ENCODE measurements at places on chromosomes 7 and 10.

DNA sequence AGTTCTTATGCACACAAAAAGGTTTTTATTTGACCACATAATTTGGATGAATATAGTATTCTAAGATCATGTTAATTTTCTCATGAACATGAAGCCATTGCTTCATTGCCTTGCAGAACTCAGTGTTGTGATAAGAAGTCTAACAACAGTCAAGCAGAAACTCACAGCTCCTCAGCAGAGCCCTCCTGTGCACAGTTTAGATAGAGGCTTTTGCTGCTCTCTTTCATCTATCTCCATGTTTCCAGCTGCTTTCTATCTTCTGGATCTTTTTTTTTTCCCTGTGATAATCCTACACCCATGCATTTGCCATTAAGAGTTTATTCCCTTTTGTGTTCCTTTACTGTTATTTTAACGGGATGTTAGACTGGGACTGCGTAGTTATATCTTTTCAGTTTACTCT, 557.7 kb upstream of the LRRTM3 start:
- DNase-seq = no peak

- peak; percentile 26 for DNase-seq
These were observed 12.2 kb downstream of the FOXP2 start for GRCh38 chr7:114426824-114427223.

DNA sequence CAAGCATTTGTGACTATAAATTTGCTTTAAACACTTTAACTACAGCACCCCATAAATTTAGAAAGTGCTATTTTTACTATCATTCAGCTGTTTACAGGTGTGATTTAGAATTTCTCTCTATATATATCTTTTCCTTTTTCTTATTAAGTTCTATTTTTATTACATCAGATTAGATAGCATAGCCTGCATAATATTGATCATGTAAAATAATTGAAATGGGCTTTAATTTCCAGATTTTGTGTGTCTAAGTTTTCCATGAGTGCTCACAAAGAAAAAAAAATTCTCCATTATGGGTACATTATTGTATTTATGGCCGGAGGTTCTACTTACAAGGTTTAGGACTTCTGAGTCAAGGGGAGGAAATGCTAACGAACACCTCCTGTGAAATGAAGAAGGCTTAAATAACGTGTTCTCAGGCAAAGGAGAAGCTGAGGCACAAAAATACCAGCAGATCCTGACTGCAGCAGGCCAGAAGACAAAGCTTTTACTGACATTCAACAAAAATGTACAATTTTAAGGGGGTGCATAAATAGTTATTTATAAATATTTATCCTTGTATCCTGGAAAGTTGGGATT, 114.2 kb downstream of the RNF133 start:
- no peak for DNase-seq

GRCh38 chr7:42235741-42236161, 1.3 kb downstream of the GLI3 start:
- DNase-seq = no peak

DNA sequence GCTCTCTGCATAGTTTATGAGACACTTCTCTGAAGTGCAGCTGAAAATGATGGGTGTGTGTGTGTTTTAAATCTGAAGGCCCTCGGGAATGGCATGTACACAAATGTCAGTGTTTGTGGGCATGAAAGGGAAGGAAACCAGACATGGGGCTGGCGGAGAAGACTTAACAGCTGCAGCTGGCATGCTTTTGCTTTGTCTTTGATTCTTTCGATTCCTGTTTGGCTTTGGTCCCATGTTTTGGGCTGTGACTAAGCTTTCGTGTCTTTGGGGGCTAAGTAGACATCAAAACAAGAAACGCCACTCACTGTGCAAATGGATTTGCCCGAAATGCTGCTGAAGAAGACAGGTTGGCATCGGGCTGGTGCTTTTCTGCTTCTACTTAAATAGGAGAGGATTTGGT, 179.3 kb downstream of the PFKFB3 start:
- peak; percentile 53 for DNase-seq

DNA sequence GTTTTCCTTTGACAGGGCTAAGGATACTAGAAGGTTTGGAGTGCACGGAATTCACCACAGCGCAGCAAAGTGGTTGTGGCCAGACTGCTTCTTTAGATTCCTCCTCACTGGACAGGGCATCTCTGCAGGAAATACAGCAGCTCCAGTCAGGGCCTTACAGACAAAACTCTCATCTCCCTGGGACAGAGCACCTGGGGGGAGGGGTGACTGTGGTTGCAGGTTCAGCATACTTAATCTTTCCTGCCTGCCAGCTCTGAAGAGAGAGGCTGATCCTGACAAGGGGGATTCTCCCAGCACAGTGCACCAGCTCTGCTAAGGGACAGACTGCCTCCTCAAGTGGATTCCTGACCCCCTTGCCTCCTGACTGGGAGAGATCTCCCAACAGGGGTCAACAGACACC, 1257.9 kb downstream of the NXPH1 start:
- DNase-seq = no peak

- DNase-seq = no peak
These were observed 175.2 kb upstream of the PPP2R2D start for GRCh38 chr10:131725581-131726069.

GRCh38 chr7:106353944-106354343, 69.2 kb upstream of the NAMPT start:
- no peak for DNase-seq

DNA sequence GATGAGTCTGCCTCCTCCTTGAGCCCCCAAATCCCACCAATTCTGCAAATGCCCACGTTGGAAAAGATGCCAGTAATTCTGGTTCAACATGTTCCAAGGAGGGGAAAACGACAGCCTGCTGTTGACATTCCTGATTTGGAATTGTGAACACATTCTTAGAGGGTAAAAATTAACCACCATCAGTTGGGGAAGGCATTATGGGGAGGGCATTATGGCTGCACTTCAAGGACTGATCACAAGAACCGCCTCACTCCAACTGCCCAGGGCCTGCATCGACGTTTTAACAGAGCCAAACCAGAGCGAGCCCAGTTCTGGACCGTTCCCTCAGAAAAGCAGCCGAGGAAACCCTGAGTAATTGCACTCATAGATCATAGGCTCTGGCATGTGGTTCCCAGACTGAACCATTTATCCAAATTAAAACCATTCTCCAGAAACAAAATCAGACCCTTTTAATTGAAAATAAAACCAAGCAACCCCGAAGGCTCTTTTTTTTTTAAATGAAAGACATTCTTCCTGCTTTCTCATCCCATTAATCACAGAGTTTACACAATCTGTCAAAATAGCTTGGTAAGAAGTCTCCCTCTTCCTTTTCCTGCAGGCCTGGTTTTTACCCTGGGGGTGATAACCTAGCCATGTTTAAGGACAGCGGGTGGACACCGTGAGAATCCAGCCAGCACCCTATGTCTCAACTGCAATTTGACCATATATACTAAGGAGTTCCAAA, 8.0 kb downstream of the TNS3 start:
- DNase-seq = peak; percentile 94

GRCh38 chr10:13062803-13063202, 37.2 kb upstream of the OPTN start:
- no peak for DNase-seq

DNA sequence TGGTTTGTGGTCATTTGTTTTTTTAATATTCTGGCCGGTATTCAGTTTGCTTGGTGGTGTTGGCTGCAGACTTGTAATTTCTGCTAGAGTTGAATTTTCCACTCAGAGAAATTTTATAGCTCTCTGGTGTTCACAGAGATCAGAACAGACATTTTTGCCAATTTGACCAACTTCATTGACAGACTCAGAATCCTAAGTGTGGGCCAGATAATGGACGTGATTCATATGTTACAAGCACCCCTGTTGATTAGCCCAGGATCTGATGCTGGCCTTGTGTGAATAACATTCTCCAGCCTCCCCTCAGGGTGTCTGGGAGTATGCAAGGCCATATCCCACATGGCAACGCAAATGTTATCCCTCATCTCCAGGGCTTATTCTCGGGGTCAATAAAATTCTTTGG, 283.8 kb downstream of the C7orf25 start:
- peak; percentile 20 for DNase-seq

DNA sequence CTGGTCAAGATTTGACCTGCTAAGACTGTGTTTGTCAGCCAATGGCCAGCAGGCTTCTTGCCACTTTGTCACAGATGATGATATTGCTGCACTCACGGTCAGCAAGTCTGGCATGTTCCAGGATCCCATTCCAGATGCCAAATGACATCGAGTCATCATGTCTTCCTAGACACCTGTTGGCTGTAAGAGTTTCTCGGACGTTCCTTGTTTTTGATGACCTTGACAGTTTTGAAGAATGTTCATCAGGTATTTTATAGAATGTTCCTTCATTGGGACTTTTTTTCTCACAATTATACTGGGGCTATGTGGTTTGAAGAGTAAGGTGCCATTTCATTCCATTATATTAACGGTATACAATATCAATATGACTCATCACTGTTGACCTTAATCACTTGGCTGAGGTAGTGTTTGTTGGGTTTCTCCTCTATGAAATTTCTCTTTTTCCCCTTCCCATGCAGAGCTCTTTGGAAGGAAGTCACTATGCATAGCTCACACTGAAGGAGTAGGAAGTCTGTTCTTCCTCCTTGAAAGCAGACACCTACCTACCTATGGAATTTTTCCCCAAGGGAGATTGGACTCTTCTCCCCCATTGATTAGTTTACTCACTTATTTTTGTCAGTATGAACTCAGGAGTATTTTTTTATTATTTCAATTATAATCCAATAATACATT, 31.6 kb downstream of the HECW1 start:
- DNase-seq = no peak

DNA sequence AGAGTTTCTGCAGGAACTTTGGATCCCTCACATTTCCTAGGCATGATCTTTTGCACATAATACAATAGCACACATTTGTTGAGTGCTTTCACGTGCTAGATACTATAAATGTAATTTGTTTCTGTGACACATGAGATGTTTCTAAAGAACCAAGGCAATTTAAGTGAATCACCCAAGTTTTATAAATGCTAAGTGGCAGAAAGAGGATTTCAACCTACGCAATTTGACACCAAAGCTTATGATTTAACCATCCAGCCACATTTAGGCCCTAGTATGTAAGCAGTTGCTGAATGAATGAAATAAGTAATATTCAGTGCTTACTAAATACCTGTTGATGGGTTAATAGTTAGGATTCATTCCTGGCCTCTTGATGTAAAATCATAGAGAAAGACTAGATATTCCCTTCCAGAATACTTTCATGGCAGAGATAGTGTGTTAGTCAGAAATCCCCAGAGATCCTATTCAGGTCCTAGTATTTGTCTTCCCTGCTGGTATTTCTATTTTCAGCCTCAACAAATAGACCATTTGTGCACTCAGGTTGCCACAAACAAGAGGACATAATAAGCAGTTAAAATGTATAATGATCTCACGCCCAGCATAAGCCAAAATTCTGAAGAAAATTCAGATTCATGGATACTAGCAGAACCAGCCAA, 572.6 kb downstream of the IPMK start:
- DNase-seq = peak; percentile 62

- no peak for DNase-seq
These were observed 178.5 kb downstream of the GNAI1 start for GRCh38 chr7:80313067-80313626.

DNA sequence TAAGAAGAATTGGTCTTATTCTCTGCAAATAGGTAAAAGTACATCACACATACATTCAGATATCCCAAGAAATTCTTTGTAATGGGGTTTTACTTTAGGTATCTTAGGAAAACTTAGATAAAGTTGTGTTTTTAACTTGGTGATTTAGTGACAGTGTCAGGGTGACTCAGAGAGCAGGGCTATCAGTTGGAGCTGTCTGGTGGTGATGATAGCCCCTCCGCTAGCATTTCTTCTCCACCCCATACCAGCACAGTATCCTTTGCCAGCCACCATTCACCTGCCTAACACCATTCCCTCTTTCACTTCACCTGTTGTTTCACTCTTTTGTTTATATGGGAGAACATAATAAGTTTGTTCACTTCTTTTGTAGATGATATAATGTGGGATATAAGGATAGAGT, 30.4 kb downstream of the VPS50 start:
- DNase-seq = no peak

DNA sequence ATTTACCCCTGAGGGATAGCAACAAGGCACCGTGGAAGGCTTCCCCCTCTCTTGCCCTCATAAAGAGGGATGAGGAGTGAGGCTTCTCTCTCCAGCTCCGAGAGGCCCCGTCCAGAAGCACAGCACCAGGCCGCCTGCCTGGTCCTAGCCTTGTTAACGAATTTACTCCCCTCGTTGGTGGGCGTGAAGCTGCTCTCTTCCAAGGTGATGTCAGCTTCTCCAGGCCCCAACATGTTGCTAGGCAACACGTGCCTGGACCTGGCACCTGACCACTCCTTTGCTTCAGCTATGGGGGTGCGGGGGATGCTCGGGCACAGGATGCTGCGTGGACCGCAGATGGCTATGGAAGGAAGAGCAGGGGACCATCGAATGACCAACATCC, 135.2 kb upstream of the MGMT start:
- DNase-seq = no peak

GRCh38 chr10:9238041-9238440, 1183.6 kb downstream of the GATA3 start:
- DNase-seq = no peak

DNA sequence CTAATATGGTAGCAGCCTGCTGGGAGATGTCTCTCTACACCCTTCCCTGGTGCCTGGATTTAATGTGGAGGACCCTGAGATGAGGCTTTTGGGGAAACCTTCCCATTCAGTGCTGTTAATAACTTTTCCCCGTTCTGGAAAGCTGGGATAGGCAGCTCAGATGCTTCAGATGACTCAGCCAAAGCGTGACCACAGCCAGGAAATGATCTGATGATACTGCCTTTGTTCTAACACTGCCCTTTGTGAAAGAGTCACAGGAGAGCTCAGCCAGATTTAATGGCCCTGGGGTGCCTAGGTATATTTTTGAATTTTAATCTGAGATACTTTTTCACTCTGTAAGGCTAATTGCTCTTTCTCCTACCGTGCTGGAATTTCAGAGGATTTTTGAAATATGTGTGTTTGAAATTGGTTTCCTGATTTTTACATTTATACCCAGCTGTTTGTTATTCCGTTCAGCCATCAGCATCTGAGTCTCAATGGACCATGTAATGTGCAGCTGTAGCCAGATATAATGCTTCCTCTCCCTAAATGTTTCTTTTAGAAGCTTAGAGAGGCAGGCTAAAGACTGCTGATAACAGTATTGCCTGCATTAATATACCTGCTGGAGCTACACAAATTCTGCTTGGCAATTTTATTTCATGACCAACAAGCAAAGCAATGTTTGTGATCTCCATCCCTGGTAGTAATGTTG, 17.8 kb downstream of the CELF2 start:
- peak; percentile 80 for DNase-seq

DNA sequence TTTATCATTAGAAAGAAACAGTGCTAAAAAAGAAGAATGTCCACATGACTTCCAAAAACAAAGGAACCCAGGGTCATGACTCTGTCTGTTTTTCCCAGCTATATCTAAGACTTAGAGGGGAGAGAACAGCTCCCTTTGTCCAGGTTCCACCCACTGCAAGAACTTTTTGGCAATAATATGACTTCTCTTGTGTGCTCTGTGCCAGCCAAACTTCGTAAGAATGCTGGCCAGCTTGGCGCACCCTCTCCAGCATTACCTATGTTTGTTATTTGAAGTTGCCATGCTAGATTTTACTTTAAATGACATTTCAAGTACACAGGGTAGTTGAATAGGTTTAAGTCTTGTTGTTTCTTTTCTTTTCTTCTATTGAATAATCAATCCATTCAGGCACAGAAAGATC, 371.4 kb downstream of the KCNMA1 start:
- DNase-seq = no peak
